ENCODE measurements at places on chromosomes 6 and 20.
A peak's percentile ranks its signal among the peaks of the same experiment; 100 is the strongest.

DNA sequence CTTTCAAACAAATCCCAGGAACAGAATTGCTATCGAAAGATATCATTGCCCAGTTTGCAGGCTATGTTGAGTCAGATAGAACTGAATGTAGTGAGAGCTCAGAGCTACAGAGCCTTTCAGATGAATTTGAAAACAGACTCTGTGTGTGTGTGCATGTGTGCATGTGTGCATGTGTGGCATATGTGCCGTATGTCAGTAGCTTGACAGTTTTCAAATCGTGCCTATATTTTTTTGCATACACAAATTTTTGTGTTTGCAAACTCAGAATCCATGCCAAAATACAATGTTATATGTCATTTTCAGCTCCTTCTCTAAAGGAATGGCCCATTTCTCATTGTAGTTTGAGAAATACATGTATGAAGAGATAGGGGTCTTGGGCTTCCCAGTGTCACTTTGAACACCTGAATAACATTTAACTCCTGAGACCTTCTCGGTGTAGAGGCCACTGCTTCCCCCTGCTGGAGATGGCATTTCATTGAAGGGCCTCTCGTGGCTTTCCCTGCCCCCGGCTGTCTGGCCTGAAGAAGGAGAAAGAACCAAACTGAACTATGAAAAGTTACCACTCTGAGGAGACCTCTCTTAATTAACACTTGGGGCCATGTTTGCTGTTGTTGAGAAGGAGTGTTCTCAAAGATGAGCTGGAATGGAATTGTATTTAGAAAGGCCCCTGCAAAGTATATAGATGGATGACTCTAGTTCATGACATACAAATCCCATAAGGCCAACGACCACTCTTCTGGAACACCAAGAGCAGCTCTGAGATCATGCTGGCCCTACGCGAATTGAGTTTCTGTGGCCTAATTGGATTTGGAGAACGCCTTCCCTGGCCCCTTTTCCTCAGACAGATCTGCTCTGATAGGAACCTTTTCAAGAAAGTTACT lies 58.7 kb downstream of the VAPB start:
- DNase-seq = peak; percentile 78

GRCh38 chr6:53428886-53429285 lies 80.1 kb upstream of the ELOVL5 start:
- no peak for DNase-seq

- DNase-seq = peak; percentile 85
Observed at GRCh38 chr6:44253307-44254101, 3.8 kb downstream of the SLC35B2 start.

DNA sequence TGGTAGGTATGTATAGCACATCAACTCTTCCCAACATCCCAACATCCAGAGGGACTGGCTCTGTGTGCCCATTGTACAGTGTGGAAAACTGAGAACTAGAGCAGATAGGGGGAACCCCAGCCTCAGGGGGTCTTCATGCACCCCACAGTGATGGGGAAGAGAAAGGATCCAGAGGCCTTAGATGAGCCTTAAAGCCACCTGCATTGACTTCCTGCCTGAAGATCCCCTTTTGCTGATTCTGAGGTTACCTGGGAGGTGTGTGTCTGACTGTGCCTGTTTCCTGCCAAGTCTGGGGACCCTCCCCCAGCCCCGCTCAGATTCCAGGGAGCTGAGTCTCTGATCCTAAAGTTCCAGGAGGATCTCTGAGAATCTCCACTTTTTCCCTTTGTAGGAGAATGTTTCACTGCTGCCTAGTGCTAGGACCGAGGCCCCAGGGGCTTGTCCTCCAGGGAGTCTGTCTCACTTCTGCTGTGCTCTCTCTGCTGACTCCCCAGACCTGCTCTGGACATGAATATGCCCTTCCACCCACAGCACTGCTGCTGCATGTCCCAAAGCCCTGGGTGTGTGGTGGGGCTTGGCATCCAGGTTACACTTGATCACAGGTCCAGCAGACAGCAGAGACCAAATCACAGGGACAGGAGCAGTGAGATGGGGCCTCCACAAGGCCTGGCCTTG lies 12.8 kb upstream of the PGC start:
- no peak for DNase-seq

GRCh38 chr6:89148016-89148750 lies 2.3 kb downstream of the PM20D2 start:
- DNase-seq = no peak

DNA sequence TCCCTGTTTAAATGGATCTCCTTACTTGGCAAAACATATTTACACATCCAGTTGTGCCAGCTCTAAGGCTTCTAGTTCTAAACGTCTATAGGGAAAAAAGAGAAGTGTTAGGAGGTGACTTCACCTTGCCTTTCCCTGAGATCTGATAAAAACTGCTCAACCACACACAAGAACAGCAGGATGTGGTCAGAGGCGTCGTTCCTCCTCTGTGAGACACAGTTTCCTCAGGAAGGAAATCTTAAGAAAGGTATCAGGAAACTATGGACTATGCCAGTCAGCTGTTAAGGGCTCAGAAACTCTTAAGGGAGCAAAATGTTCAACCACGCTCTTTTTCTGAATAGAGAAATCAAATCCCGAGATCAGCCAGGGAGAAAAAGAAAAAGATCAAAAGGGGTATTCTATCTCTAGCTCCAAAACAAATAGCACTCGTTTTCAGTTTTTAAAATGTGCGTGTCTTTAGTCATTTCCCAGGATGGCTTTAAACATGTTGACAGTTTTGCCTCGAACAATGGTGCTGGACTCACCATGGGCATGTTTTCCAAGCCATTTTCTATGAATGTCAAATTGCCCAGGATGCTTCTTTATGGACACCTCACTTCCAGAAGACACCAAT lies 154.5 kb downstream of the HACE1 start:
- no peak for DNase-seq
